Stimulated activated CD4-positive, alpha-beta T cell treated with anti-CD3 and anti-CD28 coated beads, Interleukin-1b, Interleukin-23, amount 100 ng/mL, for 24 hours (primary cell): ENCODE measurements at places on chromosomes 6 and 20.
A peak's percentile ranks its signal among the peaks of the same experiment; 100 is the strongest.

- no peak for DNase-seq
Observed at GRCh38 chr6:158706369-158706982, 56.6 kb downstream of the SYTL3 start.

DNA sequence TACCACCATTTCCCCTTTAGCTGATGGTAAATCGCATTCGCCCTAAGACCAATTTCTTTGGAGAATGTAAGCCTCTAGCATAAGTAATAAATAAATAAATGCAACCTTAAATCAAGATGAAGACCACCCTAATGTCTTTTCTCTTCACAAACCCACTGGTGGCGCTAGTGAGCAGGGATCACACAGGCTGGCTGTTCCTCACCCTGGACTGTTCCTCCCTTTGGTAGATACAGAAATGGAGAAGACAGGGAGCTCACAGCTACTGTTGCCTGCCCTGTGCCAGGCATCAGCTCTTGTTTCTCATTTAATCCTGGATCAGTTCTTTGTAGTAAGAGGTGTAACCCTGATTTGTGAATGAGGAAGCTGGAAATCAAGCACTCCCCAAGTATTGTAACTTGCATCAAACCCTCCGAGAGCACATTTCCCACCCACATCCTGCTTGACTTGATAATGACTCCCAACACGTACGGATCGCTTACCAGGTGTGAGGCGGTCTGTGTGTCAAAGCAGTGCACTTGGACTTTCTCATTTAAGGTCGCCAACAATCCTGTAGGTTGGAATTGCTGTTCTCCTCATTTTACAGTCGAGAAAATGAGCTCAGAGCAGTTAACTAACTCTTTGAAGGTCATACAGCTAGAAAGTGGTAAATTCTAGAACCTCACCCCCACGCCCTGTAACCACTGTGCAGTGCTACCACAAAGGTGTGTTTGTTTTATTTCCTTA, 236.1 kb downstream of the TSHZ2 start:
- no peak for DNase-seq

- no peak for DNase-seq
Observed at GRCh38 chr6:145051661-145052060, 683.7 kb downstream of the EPM2A start.

DNA sequence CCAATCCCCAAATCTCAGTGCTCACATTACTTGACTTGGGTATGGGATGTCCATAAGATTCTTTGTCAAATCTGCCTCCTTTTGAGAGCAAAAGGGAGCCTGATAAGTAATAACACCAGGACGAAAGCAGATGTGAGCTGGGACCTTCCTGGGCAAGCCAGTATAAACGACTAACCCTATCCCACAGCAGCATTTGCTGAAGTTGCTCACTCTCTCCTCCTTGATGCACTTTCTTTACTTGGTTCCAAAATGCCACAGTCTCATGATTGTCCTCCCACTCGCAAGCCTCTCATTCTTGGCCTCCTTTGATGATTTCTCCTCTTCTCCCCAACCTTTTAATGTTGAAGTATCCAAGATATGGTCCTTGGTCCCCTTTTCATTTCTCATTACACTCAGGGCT, 44.7 kb upstream of the TAGAP start:
- no peak for DNase-seq

- DNase-seq = no peak
Observed at GRCh38 chr6:158118886-158119285, 49.2 kb downstream of the SERAC1 start.

DNA sequence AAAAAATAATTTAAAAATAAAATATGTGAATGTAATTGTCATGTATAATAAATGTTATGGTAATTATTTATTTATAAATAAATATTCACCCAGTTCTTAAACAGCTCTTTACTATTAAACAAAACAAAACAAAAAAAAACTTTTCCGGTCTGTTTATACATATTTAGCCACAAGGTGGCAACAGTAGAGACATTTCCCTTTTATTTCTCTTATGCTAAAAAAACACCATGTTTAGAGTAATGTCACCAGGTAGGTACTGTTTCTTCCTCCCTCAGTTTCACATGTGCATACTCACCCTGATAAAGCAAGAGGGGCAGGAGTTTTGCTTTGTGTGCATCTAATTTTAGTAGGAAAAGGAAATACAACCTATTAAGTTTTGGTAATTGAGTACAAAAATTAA, 610.4 kb upstream of the IMPG1 start:
- no peak for DNase-seq

GRCh38 chr6:131139599-131139998, 4.3 kb downstream of the AKAP7 start:
- no peak for DNase-seq

- no peak for DNase-seq
Observed at GRCh38 chr6:105570416-105570815, 167.5 kb upstream of the PREP start.

DNA sequence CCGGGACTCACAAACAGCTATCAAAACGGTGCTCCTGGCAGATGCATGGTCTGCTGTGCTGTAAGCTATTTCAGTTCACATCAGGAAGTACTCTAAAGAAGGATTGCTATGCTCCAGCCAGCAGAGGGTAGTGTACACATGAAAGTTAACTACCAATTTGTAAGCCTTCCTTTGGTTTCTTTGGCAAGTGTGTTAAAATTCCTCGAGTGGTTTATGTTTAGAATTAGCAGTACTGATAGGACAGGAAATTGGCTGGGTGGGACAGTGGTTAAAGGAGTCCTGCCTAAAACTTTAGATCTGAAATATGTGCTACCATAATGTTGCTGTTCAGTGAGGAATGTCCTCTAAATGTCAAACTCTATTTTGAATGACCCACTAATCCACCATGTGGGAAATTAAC, 47.4 kb downstream of the TRMT11 start:
- no peak for DNase-seq

DNA sequence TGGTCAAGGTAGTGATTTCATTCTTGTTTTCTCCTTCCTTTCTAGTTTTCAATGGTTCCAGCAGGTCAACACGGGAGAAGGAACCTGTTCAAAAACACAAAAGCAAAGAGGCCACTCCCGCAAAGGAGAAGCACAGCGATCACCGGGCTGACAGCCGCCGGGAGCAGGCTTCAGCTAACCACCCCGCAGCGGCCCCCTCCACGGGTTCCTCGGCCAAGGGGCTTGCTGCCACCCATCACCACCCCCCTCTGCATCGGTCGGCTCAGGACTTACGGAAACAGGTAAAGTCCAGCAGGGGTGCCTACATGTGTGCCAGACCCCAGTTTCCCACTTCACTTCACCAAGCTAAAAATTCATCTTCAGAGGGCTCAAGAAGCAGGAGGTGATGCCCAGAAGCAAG, 175.6 kb downstream of the DTNBP1 start:
- no peak for DNase-seq

DNA sequence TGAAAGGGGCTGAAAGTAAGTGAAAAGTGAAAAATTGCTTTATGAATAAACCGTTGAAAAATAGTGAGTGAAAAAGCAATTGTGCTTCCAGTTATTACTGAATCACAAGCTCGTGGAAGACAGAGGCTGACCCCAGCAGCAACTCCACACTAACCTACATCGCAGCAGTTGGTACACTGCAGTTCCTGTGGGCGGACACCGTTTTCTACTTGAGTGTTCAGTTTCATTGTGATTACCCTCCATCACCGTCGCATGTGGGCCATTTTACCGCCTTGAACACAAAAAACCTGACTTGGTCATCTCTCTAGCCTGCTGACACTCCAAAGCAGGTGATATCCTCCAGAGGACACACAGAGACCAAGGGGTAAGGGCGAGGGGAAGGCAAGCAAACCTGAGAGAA, 28.4 kb downstream of the PRDM1 start:
- DNase-seq = peak; percentile 70

GRCh38 chr6:133623065-133623464, 265.8 kb upstream of the TCF21 start:
- DNase-seq = no peak

DNA sequence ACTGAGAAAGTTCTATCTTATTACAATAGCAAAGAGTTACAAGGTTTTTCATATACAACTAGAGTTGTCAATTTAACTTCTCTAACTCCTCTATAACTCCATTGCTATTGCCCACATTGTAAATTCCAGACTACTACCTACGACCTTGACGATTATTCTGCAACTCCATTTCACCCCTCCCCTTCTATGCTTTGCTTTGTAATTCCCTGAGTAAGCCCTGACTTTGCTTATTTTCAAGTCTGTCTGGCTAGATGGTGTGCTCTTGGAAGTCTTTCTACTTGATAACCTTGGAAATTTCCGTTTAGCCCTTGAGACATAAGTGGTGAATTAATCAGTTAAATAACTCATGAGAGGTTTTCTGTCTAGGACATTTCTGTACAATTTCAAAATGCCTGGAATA, 161.4 kb downstream of the C6orf58 start:
- DNase-seq = no peak

GRCh38 chr20:1121429-1121828, 3.0 kb downstream of the PSMF1 start:
- no peak for DNase-seq

DNA sequence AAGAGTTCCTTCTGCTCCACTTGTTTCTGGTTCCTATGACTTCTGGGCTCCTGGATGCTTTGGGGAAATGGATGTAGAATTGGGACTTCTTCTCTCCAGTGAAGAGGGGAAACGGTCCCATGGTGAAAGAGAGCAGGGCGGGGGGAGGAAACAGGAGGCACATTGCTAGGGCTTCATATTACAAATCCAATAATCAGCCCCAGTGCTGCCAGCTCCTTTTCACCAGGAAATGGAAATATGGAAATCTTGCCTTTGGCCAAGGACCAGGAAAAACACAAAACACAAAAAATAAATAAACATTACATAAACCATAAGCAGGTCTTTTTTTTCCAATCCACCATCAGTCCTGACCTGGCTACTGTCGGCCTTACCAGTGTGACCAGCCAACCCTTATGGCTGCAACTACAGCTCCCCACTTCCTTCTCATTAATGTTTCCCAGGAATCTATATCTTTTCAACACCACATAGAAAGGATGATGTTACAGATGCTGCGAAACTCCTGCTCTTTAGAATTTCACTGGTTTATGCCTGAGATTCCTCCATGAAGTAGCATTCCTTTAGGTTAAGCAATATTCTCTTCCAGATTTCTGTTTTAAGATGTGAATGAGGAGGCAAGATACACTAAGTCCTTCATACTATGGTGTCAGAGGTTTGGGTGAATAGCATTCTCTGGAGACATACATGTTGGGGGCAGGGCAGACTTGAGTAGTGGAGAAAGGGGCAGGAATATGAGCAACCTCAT, 2.0 kb downstream of the PI3 start:
- no peak for DNase-seq

DNA sequence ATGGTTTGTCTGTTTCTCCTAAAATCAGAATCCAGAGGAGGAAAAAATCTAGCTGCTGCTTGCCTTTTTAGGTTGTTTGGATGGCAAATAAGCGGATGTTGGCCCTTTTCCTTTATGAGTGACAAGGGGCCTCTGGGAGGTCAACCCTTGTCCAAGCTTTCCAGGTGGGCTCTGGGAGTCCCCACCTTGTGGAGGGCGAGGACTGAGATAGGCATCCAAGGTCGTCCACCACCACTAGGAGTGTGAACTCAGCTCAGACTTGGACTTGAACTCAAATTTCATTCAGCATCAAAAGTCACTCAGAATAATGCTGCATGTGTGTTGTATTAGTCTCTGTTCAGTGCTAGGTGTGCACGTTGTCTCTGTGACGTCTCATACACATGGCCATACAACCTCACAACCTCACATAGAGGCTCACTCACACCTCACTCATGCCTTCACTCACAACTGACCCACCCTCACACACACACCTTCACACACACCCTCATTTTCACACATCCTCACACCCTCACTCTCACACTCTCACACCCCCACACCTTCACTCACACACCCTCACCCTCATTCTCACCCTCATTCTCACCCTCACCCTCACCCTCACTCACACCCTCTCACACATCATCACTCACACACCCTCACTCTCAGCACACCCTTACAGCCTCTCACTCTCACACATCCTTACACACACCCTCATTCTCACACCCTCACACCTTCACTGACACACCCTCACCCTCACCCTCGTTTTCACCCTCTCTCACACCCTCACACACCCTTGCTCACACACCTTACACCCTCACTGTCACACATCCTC, 18.0 kb downstream of the DYNLT1 start:
- no peak for DNase-seq

- no peak for DNase-seq
Observed at GRCh38 chr6:52262620-52263344, 18.5 kb upstream of the IL17F start.

DNA sequence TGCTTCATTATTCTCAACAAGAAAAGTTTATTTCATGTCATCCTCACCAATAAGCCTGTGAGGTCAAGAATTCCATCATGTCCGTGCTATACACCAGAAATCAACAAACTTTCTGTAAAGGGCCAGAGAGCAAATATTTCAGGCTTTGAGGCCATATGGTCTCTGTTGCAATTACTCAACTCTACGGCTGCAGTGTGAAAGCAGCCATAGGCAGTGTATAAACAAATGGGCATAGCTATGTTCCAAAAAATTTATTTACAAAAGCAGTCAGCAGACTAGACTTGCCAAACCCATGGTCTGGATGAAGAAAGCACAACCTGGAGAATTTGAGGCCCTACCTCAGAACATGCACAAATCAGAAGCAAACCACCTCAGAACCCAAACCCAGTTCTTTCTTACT, 118.5 kb downstream of the PCSK2 start:
- no peak for DNase-seq

GRCh38 chr6:136989571-136990241, 55.1 kb downstream of the IL20RA start:
- no peak for DNase-seq

DNA sequence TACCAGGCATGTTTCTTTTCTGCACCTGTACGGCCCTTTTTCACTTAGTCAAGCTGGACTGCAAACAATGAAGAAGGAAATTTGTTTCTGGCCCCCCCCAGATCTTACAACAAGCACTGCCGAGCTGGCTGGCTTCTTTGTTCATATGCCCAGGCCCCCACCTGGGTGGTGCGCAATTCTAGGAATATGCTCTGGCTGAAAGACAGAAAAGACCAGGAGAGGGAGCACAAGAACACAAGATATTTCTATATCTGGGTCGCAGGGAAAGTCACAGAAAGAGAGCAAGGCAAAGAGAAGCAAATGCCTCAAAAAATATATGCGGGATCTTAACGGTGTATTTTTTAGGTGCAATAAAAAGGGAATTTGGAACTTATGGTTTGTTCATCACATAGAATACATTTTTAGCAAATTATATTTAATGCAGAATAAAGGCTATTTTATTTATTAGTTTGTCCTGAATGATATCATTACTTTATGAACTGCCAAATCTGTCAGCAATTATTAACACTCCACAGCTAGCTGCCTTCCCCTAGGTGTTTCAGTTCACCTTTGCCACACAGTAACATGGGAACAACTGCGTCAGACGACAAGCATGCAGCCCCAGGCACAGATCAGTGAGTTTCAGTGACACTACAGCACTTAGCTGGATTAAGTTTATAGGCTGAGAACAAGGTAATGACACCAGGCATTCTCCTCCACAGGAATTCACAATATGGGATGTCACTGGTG, 76.5 kb downstream of the GJA10 start:
- no peak for DNase-seq

- no peak for DNase-seq
Observed at GRCh38 chr6:108651340-108652227, 90.9 kb downstream of the FOXO3 start.
